ENCODE measurements at places on chromosomes 5 and 9. TPM values are rescaled to one million over a fixed set of nuclear protein-coding genes. Genes with fewer than 3 reads are reported as not detected.
A peak's percentile ranks its signal among the peaks of the same experiment; 100 is the strongest.

The RHOBTB3 gene
- 69.6 TPM for polyA plus RNA-seq

The EGFL7 gene
- polyA plus RNA-seq = 160 TPM

The FAT2 gene
- polyA plus RNA-seq = 0.07 TPM

The CRHBP gene
- polyA plus RNA-seq = 0.22 TPM

The SMIM32 gene
- polyA plus RNA-seq = 0.34 TPM

The PLAC8L1 gene
- polyA plus RNA-seq = 0.87 TPM

The SLC35D2 gene
- 28.8 TPM for polyA plus RNA-seq

The FABP6 gene
- 0.40 TPM for polyA plus RNA-seq

The CREBRF gene
- 21.2 TPM for polyA plus RNA-seq

DNA sequence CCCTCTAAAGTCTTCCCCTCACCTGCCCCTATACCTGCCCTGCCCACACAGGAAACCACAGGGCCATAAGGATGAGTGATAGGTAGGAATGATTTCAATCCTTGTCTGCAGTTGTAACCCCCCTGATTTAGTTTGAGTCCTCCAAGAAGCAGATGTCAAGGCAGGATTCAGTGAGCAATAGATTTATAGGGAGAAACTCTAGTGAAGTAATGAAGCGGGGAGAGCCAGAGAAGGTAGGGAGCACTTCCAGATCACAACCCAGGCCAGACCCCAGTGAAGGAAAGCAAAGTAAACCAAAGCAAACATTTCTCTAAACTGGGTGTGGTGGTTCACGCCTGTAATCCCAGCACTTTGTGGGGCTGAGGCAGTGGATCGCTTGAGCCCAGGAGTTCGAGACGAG lies 22.4 kb downstream of the ENC1 start:
- no peak for DNase-seq

DNA sequence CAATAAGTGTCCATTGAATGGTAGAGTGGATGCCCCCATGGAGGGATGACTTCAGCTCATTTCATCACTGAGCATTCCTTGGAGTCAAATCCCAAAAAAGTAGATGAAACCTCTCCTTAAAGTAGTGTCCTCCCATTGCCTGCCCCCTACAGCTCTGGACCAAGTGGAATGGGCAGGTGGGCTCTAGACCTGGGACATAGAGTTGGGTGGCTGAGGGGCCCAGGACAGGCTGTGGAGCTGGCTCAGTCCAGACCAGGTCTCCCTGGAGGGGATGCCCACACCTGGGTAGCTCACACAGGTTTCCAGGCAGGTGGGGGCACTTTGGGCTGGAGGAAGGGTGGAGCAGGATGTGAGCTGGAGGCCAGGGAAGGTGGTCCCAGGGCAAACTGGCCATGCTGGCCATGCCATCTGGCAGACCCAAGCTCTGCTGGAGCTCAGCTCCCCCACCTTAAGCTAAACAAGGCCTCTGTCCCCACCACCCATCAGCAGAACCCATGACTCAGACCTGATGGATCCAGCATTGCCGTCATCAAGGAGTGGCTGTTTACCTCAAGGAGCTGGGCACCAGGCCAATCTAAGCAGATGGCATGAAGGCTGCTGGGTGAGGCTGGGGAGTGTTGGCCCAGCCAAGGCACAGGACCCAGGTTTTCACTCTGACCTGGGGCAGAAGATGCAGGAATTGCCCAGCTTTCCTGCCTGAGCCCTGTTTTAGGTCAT lies 6.2 kb upstream of the SPINK4 start:
- DNase-seq = peak; percentile 33

- no peak for DNase-seq
These were observed 106.8 kb downstream of the RXRA start for GRCh38 chr9:134433101-134433500.

- DNase-seq = no peak
These were observed 73.5 kb downstream of the ZNF622 start for GRCh38 chr5:16391858-16392649.

- no peak for DNase-seq
These were observed 47.7 kb upstream of the RPL26L1 start for GRCh38 chr5:172911628-172911880.

GRCh38 chr9:115015018-115015635 lies 84.7 kb upstream of the TNFSF8 start:
- DNase-seq = peak; percentile 23

DNA sequence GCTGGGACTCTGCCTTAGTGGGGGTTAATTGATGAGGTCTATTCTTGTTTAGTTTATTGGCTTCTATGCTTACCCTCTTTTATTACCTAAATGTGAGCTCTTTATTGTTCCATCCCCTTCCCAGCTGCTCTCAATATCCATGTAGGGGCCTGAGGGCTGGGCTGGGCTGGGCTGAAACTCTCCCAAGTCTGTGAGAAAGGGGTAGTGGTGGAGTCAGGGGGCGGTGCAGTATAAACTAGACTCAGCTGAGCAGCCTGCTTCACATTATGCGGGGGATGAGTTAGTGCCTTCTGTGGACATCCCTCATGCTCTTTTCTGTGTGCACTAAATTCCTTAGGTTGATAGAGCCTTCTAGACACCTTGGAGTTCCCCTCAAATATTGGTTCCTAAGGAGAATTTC lies 451.8 kb upstream of the PTGER4 start:
- DNase-seq = no peak

- no peak for DNase-seq
These were observed 43.6 kb downstream of the NR3C1 start for GRCh38 chr5:143359869-143360268.

DNA sequence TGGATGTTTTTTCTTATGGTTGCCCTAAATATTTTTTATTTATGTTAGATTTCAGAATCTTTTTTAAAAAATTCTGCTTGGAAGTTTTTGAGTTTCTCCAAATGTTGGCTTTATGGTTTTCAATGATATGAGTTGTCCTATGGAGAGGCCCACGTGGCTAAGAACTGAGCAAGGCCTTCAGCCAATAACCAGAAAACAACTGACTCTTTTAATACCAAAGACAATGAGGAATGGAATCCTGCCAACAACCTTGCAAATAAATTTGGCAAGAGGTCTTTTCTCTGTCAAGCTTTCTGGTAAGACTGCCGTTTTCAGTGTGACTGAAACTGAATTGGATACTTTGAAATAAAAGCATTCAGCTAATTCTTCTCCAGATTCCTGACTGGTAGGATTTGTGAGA lies 1740.1 kb upstream of the WWC1 start:
- no peak for DNase-seq

GRCh38 chr5:113156271-113156877 lies 179.8 kb downstream of the DCP2 start:
- DNase-seq = no peak

DNA sequence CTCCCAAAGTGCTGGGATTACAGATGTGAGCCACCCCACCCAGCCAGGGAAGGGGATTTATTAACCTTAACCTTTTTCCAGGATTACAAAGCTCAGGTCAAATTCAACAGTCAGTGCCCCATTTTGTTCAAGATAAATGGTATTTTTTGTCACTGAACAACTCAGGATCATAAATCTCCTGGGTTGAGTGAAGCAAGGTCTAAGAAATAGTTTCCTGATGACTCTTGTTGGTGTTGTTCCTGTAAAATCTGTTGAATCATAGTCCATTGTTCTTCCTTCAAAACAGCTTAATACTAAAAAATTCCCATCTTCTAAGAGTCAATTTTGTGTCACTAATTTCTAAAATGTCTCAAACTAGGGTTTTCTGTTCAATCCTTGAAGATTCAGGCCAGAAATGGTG lies 33.9 kb upstream of the JMY start:
- DNase-seq = no peak

- DNase-seq = no peak
These were observed 1503.0 kb downstream of the EFNA5 start for GRCh38 chr5:106167766-106168165.

- DNase-seq = no peak
These were observed 9.7 kb upstream of the COL5A1 start for GRCh38 chr9:134631881-134632280.

- DNase-seq = no peak
These were observed 479.1 kb downstream of the CCDC171 start for GRCh38 chr9:16031971-16032370.

- DNase-seq = no peak
These were observed 21.5 kb downstream of the ADGRD2 start for GRCh38 chr9:124471761-124472160.

DNA sequence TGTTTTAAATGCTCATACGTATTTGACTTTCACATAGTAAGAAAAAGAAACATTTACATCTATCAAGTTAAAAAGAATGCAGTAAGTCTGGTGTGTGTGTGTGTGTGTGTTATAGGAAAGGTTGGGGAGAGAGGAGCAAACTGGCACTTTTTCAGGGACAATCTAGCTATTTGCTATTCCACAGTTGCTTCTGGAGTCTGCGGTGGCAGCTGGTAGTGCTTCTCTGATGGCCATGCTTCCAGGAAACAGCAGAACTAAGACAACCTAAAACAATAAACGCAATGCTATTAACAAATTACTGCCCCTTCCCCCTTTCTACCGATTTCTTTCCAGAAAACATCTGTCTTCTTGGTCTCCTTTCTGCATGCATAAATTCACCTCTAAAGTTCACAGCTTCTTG lies 70.0 kb upstream of the CDH10 start:
- peak; percentile 1 for DNase-seq

DNA sequence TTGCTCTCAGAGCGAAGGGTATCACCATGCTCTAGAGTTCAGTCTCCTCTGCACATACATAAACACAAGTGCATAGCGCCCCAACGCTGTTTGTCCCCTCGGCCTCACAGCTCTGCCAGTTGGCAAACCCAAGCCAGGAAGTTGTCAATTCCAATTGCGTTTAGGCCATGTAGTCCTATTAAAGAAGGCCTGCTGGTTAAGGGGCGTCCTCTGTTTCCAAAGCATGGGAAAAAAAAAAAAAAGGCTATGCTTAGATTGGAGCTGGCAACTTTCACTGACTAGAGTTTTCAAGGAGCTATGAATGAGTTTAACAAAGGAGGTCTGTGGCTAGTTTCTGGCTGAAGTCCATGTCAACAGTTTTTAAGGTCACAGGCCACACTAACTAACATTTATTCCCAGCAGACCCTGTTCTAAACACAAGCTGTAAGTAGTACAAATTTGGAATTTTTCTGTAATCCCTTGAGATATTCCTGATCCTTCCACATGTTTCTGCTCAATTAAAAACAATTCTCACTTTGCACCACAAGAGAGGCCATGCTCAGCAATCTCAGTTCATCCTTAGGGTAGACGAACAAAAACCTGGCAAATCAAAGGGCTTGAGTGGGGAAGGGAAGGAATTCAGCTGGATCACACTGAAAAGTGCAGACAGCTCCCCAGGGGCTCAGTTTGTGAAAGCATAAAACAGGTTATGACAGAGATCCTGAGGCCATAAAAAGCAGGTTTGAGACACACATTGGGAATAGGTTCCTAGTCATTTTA lies 187.7 kb downstream of the DENND1A start:
- DNase-seq = peak; percentile 70

- peak; percentile 89 for DNase-seq
These were observed 22.0 kb upstream of the WNK2 start for GRCh38 chr9:93161786-93162562.

- DNase-seq = no peak
These were observed 10.5 kb upstream of the FGF1 start for GRCh38 chr5:142696379-142696778.

GRCh38 chr9:37336150-37336549 lies 86.3 kb upstream of the GRHPR start:
- DNase-seq = no peak

DNA sequence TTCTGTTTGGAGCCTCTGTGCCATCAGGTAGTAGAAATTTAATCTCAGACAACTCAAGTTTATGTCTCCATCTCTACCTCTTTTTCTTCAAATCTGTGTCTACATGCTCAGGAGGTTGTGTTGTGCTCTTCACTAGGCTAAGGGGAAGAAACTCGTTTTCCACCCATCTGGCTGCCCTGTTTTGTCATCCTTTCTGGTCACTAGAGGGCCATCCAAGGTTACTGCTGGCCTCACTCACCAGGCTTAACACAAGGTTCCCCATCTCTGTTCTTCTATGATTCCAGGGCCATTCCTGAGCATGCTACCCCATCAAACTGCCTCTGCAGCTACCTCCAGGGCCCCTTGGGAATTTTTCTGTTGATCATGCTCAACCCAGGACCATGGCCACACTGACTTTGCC lies 213.3 kb upstream of the FBXL7 start:
- peak; percentile 36 for DNase-seq

DNA sequence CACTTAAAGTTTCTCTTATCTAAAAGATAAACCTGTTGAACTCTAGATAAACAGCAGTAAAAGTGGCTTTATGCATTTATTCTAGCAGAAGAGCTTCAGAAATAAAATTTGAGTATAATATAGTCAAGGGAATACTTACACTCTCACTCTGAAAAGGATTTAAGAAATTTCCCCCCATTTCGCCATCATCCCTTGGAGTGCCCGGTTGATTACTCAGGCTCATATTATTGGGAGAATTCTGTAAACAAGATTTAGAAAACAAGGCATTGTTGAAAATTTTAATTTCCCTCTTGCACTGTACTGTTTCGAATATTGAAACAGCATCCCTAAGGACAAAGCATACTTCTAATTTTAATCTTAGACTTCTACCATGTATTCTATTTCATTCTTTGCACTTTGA lies 34.5 kb upstream of the ACOT12 start:
- no peak for DNase-seq
